ENCODE measurements at places on chromosomes 13 and 19.

DNA sequence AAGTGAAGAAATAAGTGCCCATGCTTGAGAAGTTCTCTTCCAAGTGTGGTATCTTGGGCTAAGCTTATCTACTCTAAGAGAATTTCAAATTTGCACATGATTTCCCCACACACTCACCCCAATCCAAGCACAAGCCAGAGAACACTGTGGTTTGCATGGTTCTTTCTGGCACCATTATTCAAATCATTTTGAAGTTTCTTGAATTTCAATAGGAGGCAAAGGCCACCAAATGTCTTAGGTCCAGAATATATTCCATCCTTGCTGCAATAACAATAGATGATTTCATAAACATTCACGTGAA, 359.7 kb downstream of the IRS2 start:
- DNase-seq: no peak

DNA sequence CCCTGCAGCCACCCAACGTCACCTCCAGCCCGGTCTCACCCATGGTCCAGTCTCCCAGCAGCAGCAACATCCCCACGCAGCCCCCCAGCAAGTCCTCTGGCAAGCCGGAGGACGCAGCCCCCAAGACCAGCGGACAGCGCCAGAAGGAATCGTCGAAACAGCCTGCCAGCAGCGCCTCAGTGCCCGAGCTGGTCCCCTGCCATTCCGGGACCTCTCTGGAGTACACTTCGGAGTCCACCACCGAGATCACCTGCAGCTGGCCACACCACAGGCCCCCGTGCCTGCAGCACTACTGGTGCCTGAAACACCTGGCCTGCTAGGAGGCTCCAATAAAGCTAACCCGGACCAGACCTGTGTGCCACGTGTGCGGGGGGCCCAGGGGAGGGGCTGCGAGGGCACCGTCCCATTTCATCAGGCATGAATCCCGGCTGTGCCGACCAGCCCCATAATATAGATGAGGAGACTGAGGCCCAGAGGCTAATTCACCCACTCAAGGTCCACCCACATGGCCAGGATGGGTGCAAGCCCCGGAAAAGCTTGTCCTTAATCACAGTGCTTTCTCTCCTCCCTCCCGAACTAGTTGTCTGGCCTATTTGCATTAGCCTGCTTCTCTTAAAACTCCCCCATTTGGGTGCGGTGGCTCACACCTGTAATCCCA, 6.7 kb downstream of the REEP6 start:
- no peak for DNase-seq

DNA sequence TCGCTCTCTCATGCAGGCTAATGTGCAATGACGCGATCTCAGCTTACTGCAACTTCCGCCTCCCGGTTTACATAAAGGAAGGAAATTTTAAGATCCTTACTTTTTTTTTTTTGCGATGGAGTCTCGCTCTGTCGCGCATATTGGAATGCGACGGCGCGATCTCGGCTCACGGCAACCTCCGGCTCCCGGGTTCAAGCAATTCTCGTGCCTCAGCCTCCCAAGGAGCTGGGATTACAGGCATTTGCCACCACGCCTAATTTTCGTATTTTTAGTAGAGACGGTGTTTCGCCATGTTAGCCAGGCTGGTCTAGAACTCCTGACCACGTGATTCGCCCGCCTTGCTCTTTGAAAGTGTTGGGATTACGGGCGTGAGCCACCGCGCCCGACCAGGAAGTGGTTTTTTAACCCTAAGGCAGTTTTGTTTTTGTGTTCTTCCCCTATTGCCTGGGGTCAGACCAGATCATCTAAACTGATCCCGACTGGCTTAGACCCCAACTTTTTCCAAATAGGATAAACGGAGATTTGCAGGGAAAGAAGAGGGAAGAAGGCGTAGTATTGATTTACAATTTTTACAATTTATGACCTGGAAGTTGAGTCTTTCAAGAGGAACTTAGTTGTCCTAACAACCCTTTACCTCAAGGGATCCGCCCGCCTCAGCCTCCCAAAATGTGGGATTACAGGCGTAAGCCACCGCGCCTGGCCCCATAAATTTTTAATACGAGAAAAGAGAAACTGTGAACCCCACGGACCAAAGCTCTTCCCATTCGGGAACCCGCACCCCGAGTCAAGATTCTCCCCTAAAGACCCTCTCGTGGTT, 142.0 kb downstream of the ZNF737 start:
- no peak for DNase-seq

DNA sequence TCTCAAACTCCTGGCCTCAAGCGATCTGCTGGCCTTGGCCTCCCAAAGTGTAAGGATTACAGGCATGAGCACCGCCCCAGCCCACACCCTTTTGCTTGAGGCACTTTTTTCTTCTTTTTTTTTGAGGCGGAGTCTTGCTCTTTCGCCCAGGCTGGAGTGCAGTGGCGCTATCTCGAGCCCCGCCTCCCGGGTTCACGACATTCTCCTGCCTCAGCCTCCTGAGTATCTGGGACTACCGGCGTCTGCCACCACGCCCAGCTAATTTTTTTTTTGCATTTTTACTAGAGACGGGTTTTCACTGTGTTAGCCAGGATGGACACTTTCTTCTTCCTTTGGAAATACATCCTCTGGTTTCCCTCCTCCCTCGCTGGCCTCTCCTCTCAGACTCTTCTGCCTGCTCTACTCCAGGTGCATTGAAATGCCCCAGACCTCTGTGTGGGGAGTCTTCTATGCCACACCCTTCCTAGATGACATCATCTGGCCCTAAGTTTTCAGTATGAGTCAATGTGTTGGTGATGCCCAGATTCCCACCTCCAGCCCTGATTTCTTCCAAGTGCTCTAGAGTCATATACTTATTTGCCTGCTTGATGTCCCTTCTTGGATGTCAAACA, 20.7 kb upstream of the TPT1 start:
- no peak for DNase-seq

DNA sequence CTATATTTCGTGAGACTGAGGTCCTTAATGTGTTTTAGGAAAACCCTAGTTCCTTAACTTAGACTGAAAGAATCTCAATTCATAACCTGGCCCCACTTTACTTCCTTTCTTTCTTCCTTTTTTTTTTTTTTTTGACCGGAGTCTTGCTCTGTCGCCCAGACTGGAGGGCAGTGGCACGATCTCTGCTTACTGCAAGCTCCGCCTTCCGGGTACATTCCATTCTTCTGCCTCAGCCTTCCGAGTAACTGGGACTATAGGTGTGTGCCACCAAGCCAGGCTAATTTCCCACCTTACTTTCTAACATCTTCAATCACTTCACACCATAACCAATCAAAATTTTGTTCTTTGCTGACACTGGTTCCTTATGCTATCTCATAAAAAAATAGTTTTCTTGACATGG, 2097.0 kb downstream of the PCDH9 start:
- DNase-seq: no peak

DNA sequence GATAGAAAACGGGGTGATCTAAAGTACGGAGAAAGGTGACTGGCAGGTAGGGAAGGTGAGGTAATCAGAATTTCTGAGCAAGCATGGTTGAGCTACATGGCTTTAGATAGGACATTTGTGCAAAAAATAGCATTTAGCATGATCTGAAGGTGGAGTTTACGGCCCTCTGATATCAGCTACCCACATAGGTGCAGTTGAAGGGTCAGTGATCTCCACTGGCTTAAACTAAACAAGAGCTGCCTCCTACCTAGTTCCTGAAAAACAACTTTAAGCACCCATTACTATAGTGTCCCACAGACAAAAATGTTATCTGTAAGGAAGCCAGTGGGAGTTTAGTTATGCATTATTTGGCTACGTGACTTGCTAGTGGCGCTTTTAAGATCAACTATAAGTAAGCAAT, 1.2 kb upstream of the CASP14 start:
- DNase-seq: no peak

DNA sequence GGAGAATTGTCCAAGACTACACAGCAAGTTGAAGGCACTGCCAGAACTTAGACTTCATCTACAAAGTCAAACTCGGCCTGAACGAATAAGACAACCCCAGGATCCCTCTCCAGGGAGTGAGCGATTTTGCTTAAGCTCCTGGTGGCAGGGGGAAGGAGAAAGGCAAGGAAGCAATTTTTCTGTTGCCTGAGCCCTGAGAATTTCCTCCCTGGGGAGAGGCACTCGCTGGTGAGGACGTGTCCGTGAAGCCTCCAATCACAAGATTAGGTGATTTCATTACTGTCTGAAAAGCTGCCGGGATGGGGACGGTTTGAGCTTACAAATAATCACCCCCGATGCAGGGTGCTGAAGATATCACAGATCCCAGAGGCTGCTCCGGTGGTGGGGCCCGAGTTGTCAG, 45.6 kb downstream of the TINCR start:
- DNase-seq: no peak

DNA sequence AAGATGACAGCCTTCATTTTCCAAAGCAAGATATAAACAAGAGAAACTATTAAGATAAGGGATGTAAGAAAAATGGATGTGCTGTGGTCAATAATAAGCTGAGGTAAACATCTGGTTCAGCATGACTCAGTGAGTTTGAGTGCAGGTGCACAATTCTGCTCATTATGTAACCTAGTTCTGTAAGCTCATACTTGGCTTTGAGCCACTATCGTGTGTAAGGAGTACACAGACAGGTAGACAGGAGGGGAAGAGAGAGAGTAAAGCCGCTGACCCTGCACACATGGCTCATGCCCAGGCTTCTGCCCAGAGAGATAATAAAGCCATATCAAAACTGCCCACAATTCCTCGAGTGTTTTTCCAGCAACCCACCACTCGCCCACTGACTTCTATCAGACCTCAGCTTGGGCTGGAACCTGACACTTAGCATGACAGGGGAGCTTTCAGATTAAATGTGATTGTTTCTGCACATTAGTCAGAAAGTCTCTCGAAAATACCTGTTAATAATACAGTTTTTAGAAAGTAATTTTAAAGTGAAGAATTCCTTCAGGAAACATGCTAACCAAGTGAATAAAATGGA, 51.7 kb downstream of the ZNF91 start:
- no peak for DNase-seq

DNA sequence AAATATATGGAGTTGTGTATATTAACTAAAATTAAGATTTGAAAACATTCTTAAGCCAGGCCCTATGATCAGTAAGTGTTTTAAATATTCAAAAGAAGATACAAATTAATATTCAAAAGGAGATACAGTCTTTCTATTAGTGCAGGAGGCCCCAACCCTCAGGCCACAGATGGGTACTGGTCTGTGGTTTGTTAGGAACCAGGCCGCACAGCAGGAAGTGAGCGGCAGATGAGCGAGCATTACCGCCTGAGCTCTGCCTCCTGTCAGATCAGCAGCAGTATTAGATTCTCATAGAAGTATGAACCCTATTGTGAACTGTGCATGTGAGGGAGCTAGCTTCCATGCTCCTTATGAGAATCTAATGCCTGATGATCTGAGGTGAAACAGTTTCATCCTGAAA, 232.9 kb downstream of the FOXO1 start:
- no peak for DNase-seq

DNA sequence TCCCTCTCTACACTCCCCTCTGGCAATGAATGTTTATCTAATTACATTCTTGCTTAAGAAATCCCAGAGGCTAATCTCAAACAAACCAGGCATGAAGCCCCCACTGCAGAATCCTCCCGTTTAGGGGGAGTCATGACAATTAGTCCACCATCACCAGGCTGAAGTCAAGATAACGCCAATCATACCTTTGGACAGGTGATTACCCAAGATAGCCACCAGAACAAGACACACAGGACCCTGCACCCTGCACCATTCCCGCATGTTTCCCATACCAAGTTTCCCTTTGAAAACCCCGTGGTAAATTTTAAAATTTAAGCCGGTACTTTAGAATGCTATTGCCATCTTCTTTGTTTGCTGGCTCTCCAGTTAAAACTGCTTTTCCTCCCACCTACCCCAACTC, 64.8 kb upstream of the XPO4 start:
- no peak for DNase-seq

- DNase-seq: no peak
These were observed 105.2 kb downstream of the SLITRK6 start for GRCh38 chr13:85693889-85694511.

- DNase-seq: no peak
These were observed 6.2 kb upstream of the MRI1 start for GRCh38 chr19:13757805-13758772.

- DNase-seq: no peak
These were observed 43.3 kb downstream of the INSR start for GRCh38 chr19:7250951-7251350.

Measured in stimulated activated CD8-positive, alpha-beta memory T cell treated with anti-CD3 and anti-CD28 coated beads, Interleukin-7, amount 100 ng/mL, for 24 hours (primary cell).